ENCODE measurements at places on chromosomes 1 and 21.

DNA sequence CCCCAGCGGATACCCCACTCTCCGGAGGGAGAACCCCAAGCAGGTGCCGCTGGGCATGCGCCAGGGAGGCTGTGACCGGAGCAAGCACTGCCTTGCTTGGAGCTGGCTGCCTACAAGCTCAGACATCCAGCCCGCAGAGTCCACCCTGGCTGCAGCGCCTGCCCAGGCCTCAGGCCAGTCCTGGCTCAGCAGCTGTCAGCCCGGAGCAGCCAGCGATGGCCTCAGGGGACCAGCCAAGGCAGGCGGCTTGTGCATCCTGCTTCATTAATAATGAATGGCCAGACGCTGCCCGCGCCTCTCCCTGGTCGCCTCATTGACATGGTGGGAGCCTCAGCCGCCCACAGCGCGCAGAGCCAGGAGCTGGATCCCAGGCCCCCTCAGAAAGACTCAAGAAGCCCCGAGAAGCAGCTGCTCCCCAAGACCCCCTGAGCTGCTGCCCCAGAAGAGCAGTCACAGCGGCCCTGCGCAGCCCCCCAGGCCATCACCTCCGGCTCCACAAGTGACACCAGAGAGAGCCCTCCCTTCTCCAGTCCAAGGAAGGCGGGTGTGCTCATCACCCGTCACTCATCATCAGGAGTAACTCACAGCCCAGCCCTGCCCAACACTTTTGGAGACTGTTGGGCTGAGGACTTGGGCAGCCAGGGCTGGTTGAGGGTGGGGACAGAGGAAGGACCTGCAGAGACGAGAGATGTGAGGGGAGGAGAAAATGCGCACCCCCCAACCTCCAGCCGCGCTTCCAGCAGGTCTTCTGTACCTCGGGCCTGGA lies 19.6 kb downstream of the KCNAB2 start:
- DNase-seq: no peak

GRCh38 chr1:209855623-209856022 lies 27.9 kb downstream of the UTP25 start:
- no peak for DNase-seq

GRCh38 chr1:54485416-54485815 lies 62.6 kb upstream of the ACOT11 start:
- no peak for DNase-seq

GRCh38 chr1:228483789-228484188 lies 3.4 kb upstream of the RNF187 start:
- DNase-seq: no peak
